ENCODE measurements at places on chromosomes 3 and 15. TPM values are rescaled to one million over a fixed set of nuclear protein-coding genes. Genes with fewer than 3 reads are reported as not detected.

DNA sequence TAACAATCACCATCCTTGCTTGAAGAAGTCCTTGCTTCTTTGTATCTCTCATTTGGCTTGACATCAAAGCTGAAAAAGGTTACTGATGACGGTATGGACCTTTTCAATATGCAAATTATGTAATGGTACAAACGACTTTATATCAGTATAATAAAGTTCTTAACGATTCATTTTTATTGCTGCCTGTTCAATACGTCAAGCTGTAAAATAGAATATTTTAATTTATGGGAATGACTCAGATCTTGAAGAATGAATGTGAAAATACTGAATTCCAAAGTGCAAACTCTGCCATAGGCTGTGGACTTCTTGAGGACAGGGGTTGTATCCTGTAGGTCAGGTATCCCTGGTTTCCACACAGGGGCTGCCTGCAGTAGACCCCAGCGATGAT, 156.2 kb downstream of the PLCL2 start:
- peak; percentile 86 for DNase-seq
- H3K27ac ChIP-seq: peak overlapping the region; percentile 96
- peak overlapping the region; percentile 16 for H3K4me3 ChIP-seq
- H3K4me1 ChIP-seq: peaks cover 43% of the 10 kb centered on the region
- H3K36me3 ChIP-seq: no peaks in the 10 kb centered on the region

- no peaks in the 10 kb centered on the region for H3K4me1 ChIP-seq
- H3K27ac ChIP-seq: no peak overlapping the region
- no peak overlapping the region for H3K4me3 ChIP-seq
- no peak for DNase-seq
- H3K27me3 ChIP-seq: no peaks in the 10 kb centered on the region
- peaks cover 3% of the 10 kb centered on the region for H3K36me3 ChIP-seq
Measured at GRCh38 chr15:68220967-68221366, 8.6 kb downstream of the CLN6 start.

- no peak overlapping the region for H3K27ac ChIP-seq
- H3K36me3 ChIP-seq: no peaks in the 10 kb centered on the region
- H3K4me1 ChIP-seq: peaks cover 4% of the 10 kb centered on the region
- H3K4me3 ChIP-seq: no peak overlapping the region
Measured at GRCh38 chr15:78421238-78421965, 16.6 kb upstream of the IREB2 start.

GRCh38 chr3:140053794-140054193, 118.8 kb downstream of the CLSTN2 start:
- no peaks in the 10 kb centered on the region for H3K4me1 ChIP-seq
- no peak for DNase-seq
- no peak overlapping the region for H3K4me3 ChIP-seq
- no peak overlapping the region for H3K27ac ChIP-seq
- no peaks in the 10 kb centered on the region for H3K36me3 ChIP-seq

DNA sequence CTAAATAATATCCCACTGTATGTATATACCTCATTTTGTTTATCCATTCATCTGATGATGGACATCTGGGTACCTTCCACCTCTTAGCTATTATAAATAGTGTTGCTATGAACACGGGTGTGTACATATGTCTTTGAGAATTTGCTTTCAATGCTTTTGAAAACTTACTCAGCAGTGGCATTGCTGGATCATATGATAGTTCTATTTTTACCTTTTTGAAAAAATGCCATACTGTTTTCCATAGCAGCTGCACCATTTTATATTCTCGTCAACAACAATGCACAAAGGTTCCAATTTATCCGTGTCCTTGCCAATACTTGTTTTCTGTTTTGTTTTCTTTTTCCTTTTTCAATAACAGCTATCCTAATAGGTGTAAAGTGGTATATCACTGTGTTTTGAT, 77.1 kb downstream of the PEAK1 start:
- no peak for DNase-seq
- H3K27me3 ChIP-seq: no peaks in the 10 kb centered on the region
- no peaks in the 10 kb centered on the region for H3K36me3 ChIP-seq
- H3K4me1 ChIP-seq: peaks cover 18% of the 10 kb centered on the region
- H3K4me3 ChIP-seq: no peak overlapping the region

GRCh38 chr15:31412824-31413223, 86.2 kb downstream of the KLF13 start:
- H3K27me3 ChIP-seq: peaks cover 6% of the 10 kb centered on the region
- H3K27ac ChIP-seq: no peak overlapping the region
- H3K4me3 ChIP-seq: no peak overlapping the region
- no peak for DNase-seq
- no peaks in the 10 kb centered on the region for H3K36me3 ChIP-seq

DNA sequence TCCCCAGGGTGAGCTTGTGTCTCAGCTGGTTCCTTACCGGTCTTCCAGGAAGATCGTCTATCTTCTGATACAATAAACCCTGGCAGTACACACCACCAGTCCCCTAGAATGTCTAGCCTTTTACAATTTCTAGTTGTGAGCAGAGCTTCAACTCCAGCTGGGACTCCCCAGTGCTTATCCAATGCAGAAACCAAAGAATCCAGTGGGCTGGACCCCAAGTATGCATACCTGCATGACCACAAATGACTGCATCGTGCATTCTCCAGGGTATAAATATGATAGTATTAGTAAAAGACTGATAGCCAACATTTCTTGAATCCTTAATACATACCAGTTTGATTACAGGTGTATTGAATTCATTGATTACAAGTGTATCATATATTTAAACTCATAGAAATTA, 176.0 kb downstream of the SATB1 start:
- H3K36me3 ChIP-seq: no peaks in the 10 kb centered on the region
- H3K4me1 ChIP-seq: peaks cover 12% of the 10 kb centered on the region
- no peaks in the 10 kb centered on the region for H3K27me3 ChIP-seq
- H3K27ac ChIP-seq: no peak overlapping the region

DNA sequence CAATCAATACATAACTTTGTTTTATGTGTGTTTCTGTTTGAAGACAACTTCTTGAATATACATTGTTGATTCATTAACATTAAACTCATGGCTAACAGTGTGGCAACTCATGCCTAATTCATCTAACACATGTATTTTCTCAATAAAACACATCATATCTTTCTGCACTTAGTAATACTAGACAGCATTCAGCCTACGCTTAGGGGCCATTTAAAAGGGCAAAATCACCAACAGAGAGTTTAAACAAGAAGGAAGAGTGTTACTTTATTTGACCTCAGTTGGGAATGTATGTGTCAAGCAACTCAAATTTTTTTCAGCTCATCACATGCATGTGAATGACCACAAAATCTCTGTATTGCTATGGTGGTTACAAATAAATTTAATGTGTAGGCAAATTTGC, 128.8 kb upstream of the AADACL2 start:
- no peaks in the 10 kb centered on the region for H3K27me3 ChIP-seq
- no peak overlapping the region for H3K27ac ChIP-seq
- no peaks in the 10 kb centered on the region for H3K36me3 ChIP-seq
- H3K4me1 ChIP-seq: no peaks in the 10 kb centered on the region

- no peaks in the 10 kb centered on the region for H3K36me3 ChIP-seq
- no peak overlapping the region for H3K27ac ChIP-seq
- H3K27me3 ChIP-seq: no peaks in the 10 kb centered on the region
- peak; percentile 94 for DNase-seq
- H3K4me3 ChIP-seq: no peak overlapping the region
Measured at GRCh38 chr3:94162700-94163099, 99.8 kb downstream of the NSUN3 start.

GRCh38 chr3:104987859-104988258, 378.9 kb upstream of the ALCAM start:
- H3K4me3 ChIP-seq: no peak overlapping the region
- H3K27ac ChIP-seq: no peak overlapping the region
- peak; percentile 23 for DNase-seq
- H3K4me1 ChIP-seq: no peaks in the 10 kb centered on the region

C3orf22 gene
- not detected for total RNA-seq

TEX9 gene
- total RNA-seq: 3.3 TPM

RASL12 gene
- total RNA-seq: not detected

TRPC1 gene
- 1.7 TPM for total RNA-seq

ST6GAL1 gene
- 9.4 TPM for total RNA-seq
